Mesothelial cell of epicardium (in vitro differentiated cells): ENCODE measurements at places on chromosomes 16 and 17.

- no peak for DNase-seq
These were observed 41.3 kb downstream of the GAS7 start for GRCh38 chr17:10156948-10157607.

DNA sequence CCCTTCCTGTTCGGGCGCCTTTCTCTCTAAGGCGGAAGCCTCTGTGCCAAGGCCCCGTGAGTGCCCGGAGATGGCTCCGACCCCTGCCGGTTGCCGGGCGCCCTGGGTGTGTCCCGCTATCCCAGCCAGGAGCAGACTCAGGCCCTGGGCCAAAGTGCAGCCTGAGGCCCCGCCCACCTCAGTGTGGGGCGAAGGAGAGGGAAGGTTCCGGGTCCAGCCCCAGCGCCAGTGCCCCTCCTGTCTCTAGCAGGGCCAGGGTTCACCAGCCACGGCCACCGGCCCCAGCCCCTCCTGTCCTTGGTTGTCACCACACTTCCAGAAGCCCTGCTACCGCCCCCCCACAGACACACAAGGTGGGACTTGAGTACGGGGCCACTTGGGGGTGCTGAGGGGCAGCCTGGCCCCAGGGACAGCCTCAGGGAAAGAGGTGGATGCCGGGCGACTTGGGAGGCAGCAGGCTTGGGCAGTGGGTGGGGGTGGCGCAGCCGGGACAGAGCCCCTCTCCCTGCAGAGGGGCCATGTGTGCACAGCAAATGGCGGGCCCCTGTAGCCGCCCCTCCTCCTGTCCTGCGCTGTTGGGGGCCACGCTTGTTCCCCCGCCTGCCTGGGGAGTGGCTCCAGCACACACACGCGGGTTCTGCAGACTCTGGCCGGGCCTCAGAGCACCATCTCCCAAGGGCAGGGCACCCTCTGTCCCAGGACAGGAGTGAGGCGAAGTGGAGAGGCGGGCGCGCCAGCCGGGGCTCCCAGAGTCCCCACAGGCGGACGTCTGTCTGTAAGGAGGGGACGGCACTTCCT, 6.0 kb downstream of the C1QTNF8 start:
- no peak for DNase-seq

GRCh38 chr17:81234940-81235821, 3.7 kb downstream of the TEPSIN start:
- DNase-seq: no peak

GRCh38 chr17:71188811-71189492, 931.9 kb upstream of the SOX9 start:
- DNase-seq: no peak

- DNase-seq: no peak
These were observed 357.5 kb downstream of the SNX29 start for GRCh38 chr16:12334071-12334470.

DNA sequence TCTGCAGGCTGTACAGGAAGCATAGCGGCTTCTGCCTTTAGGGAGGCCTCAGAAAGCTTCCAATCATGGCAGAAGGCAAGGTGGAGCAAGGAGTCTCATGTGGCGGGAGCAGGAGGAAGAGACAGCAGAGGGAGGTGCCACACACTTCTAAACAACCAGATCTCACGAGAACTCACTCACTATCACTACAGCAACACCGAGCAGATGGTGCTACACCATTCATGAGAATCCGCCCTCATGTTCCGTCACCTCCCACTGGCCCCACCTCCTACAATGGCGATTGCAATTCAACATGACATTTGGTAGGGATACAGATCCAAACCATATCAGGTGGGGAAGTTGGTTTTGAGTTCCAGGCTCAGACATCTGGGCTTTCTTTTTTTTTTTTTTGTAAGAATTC, 31.9 kb upstream of the NUDT7 start:
- no peak for DNase-seq

DNA sequence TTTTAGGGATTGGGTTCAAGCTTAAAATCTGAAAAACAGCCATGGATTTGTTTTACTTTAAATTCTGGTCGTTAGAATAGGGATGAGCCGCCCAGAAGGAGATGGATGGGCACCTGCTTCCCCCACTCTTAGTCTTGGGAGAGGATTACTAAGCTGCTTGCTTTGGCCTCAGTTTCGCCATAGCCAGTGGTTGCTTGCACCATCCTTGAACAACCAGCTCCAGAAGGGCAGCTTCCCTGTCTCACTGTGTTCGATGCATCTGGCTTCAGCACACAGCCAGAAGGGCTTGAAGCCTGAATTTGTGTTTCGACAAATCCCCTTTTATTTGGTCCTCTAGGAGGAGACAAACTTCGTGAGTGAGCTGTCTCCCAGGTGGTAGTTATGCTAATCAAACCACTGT, 7.1 kb downstream of the CYB5D2 start:
- no peak for DNase-seq

- DNase-seq: no peak
These were observed 84.7 kb downstream of the RBBP6 start for GRCh38 chr16:24624102-24624501.

DNA sequence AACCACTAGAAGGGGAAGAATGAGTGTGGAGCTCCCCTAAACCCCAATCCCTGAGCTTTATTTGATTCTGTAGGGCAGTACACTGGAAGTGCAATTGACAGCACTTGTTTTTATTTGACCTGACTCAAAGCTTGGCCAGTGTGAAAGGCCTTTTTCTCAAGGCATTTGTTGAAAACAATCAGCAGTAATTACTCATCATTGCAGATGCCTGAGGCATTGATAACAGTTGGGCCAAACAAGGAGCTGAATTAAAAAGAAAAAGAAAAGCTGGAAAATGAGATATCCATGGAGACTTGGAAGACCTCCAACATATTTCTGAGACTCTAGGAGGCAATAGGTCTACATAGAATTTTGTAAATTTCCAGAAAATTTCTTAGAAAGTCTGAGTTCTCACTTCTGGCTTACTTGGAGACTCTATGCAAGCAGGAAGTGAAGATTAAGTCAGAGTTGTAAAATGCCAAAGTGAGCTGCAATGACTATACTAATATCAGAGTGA, 200.8 kb upstream of the KCNJ16 start:
- DNase-seq: no peak

DNA sequence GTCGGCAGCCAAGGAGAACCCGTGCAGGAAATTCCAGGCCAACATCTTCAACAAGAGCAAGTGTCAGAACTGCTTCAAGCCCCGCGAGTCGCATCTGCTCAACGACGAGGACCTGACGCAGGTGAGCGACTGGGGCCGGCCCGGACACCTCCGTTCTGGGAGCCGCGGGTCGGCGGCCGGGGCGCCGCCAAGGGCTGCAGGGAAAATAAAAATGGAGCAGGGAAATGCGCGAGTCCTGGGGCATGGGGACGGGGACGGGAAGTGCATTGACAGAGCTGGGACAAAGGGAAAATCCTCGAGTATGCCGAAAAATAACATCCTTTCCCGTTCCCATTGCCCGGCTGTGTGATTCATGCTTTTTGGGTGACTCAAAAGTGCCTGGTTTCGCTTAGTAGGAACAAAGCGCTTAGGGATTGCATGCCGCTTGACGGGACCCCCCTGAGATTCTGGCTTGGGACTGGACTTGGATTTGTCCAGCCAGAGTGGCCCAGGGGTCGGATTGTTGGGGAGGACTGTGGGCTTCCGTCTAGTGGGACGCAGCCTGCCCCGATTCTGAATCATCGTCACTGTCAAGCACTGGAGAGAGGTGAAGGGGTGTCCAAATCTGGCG, 699 bp downstream of the MPRIP start:
- no peak for DNase-seq

- no peak for DNase-seq
These were observed 4.0 kb downstream of the ALG1 start for GRCh38 chr16:5075637-5076036.

DNA sequence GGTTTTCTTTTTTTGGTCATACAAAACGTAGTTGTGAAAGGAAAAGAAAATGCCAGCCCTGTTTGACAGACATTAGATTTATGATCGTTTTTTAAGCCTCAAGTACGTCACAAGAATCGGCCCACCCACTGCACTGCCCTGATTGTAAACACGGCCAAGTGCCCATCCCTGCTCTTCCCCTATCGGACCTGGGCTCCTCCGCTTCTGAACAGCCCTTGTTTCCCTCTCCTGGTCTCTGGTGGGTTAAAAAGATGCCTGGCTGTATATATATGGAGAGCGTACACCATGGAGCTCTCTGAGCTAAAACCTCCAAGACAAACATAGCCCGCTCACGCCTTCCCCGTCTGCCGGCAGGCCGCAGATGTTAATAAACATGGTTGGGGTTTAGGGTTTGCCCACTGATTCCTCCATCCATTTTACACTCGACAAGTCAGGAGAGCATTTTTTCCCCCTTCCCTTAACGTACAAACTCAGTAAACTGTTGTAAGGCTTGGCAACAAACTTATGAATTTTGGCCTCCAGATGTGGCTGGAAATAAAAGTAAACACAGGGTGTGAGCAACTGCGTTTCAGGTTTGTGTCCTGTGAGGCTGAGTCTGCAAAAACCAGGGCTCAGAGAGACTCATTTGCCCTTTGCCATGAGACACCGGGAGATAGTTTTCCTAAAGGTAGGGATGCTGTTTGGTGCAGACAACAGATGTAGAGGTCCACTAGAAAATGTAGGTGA, 325.9 kb downstream of the SOX9 start:
- no peak for DNase-seq

GRCh38 chr17:63289931-63290330, 156.2 kb downstream of the CYB561 start:
- DNase-seq: no peak

DNA sequence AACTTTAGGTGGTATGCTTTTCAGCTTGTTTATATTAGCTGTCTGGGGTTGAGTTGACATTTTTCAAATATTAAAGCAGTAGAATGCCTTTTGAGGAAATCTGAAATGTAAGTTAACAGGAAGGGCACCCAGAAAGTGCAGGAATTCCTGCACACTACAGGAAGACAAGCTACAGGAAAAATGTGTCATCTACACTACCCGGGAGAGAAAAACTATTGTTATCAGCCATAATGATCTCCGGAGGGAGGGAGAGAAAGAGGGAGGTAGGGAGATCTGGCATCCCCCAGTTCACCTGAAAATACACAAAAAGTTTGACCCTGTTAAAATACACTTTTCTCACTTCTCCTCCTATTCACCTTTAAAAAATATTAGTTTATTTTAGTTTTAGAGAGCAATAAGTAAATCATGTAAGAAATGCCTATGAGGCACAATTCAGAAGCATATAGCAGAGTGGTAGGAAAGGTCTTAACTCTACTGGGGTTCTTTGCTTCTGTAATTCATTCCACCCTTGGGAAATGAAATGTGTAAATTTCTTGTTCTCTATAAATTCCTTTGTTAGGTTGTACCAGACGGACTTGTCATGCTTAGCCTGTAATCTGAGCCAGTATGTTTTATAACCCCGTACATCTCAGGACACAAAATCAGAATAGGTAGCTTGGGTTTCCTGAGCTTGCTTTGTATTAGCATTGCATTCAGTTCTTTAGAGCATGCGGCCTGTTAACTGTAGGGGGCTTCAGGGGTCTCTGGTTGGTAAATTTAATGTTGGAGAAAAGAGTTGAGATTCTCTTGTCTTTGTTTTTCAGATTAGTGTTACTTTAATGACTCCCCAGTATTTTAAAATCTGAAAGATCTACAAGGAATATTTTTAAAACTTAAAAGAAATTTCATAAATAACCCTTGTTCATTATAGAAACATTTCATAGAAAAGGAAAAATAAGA, 3.3 kb downstream of the MAP2K6 start:
- no peak for DNase-seq

DNA sequence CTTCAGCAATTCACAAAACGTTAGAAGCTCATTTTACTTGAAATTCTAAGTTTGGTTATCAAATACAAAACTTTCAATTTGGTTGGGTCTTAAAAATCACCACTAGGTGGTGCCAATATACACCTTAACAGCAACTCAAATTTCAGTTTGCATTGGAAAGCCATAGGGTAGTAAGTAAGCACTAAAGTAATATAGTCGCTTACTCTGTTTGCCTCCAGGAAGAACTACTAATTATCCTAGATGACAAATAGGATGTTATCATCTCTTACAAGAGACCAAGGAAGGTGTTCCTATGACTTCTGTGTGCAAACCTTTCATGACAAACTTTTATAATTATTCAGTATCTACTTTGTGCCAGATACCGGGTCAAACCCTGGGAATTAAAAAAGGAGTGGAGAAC, 93.3 kb downstream of the MYO1D start:
- DNase-seq: no peak

DNA sequence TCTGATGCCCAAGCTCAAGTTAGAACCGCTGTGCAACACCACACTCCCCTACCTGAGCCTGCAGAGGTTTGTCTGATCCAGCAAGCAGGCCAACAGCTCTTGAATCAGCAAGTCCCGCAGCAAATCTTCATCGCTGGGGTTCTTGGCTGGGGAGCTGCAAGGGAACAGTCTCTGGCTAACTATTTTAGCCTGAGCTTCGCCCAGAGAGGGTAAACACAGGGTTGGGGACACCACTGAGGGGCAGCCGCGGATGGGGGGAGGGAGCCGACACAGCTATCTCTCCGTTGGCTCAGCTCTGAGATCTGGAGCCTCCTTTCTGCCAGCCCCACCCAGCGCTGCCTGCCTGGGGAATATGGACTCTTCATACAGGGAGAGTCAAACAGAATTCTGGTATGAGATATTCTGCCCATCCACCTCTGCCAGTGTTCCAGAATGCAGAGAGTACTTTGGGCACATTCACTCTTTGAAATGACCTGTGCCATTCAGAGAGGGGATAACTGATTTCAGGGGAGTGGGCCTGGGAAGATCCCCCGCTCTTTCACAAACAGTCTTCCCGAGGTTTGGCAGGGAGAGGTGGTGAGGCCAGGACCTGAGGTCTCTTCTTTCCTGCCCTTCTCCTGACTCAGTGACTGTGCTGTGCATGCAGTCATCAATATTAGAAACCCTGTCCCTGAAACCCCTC, 7.4 kb downstream of the GIP start:
- DNase-seq: no peak

GRCh38 chr16:66605177-66605978, 874 bp downstream of the CMTM3 start:
- peak; percentile 64 for DNase-seq

DNA sequence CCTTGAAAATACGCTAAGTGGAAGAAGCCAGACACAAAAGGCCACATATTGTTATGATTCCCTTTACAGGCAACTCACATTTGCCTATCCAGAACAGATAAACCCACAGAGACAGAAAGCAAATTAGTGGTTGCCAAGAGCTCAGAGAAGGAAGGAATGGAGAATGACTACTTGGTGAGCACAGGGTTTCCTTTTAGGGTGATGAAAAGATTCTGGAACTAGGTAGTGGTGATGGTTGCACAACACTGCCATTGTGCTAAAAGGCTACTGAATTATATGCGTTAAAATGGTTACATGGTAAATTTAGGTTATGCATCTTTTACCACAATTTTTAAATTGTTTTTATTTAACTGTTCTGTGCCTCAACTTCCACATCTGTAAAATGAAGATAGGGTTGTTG, 4.4 kb downstream of the COPRS start:
- no peak for DNase-seq
